SIG-M5 (cell line): ENCODE measurements at places on chromosomes 4 and X.

- DNase-seq: no peak
Observed at GRCh38 chrX:137212078-137212632, 178.4 kb upstream of the GPR101 start.

GRCh38 chrX:28979877-28980276 lies 392.6 kb downstream of the IL1RAPL1 start:
- DNase-seq: no peak

DNA sequence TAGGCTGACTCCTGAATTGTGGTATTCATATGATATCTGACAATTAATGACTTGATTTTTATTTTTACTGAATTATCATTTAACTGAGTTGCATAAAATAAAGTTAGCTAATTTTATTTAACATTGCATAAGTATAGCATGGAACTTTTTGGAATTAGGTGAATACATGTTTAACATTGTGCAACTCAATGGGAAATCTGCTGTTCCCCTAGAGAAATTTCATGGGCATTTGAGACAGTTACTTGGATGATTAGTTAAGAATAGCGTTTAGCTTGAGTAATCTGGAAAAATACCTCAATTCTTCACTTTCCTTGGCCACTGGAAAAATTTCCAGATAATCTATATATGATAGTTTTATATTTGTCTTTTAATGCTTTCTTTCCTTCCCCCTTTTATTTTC lies 42.5 kb downstream of the NPNT start:
- no peak for DNase-seq

GRCh38 chr4:73831569-73831968 lies 4.9 kb upstream of the CXCL6 start:
- DNase-seq: no peak

- no peak for DNase-seq
Observed at GRCh38 chr4:27357283-27357682, 496.6 kb downstream of the STIM2 start.

DNA sequence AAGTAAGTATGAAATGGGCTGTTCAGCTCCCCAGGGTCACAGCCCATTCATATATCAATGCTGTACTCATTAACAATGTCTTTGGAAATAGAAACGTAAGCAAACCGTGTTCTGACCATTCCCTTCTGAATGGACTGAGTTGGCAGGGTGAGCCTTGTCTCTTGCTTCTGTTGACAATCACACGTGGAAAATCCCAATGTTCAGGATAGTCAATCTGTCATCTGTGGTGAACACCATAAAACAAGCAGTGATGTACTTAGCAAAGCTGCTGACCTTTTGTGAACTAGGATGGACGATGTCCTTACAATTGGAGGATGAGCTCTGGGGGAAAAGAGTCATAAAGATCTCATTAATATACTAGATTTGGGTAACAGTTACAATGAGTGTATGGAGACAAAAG lies 109.6 kb upstream of the PAQR3 start:
- DNase-seq: no peak

- no peak for DNase-seq
Observed at GRCh38 chr4:69860052-69860451, at the start of gene SULT1E1. TSS of gene SULT1E1 (minus strand) at chr4:69860145. CDS start at chr4:69857644, 2,501 bp downstream.

- no peak for DNase-seq
Observed at GRCh38 chr4:101914761-101915160, 124.2 kb downstream of the BANK1 start.

DNA sequence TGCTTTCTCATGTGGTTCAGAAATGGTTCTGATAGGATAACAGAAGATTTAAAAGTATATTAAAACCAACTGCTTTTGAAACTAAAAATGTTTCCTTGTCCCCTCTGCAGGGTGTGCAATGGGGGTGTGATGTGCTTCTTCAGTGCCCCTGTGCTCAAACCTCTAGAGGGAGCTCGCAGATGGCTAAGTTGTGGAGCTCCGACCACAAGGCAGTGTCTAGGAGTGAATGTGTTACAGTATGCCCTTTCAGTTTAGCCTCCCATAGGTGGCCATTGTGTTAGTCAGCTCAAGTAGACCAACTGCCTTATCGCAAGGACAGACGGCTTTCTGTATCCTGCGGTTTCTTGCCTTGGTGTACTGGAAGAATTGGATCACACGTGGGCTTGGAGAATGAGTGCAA lies 130.5 kb downstream of the TENT5D start:
- no peak for DNase-seq
